ENCODE measurements at places on chromosomes 12 and 14.

DNA sequence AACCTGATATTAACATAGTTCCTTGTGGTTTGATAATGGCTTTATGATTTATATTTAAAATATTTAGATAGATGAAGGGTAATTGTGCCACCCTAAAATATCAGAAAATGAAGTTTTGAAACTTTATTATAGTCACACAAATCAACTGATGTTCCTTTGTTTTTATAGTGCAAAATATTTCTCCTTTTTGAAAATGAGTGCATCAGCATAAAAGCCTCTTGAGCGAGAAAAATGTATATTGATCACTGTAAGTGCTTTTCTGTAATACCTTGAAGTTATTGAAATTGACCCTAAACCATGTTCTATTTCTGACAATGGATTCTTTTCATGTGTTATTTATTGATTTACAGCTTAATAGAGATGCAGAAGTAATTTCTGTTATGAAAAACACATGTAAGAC, 35.0 kb downstream of the LRFN5 start:
- H3K4me3 ChIP-seq: no peak overlapping the region
- no peak for DNase-seq
- no peak overlapping the region for H3K27ac ChIP-seq
- H3K27me3 ChIP-seq: no peaks in the 10 kb centered on the region
- H3K36me3 ChIP-seq: no peaks in the 10 kb centered on the region
- H3K4me1 ChIP-seq: peaks cover 20% of the 10 kb centered on the region

- peaks cover 2% of the 10 kb centered on the region for H3K4me1 ChIP-seq
- no peak for DNase-seq
- H3K4me3 ChIP-seq: no peak overlapping the region
- peaks cover 14% of the 10 kb centered on the region for H3K27me3 ChIP-seq
- no peaks in the 10 kb centered on the region for H3K36me3 ChIP-seq
These were observed 96.1 kb upstream of the DIO3 start for GRCh38 chr14:101464984-101465794.

DNA sequence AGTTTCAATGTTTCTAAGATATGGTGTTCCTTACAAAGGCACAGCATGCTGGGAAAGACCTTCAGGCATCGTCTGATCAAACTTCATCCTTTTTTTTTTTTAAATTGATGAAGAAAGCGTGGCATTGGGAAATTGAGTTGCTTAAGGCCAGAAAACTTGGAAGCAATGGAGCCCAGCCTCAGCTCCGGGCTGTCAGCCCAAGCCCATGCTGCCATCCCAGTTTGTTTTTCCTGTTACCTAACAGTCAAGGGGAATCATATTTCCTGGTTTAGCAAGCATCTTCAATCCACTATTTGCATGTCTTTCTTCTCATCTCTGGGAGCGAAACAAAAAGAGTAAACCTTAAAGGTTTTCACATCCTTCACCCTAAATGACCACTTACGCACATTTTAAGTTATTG, 200.2 kb downstream of the CHST11 start:
- H3K4me3 ChIP-seq: no peak overlapping the region
- no peaks in the 10 kb centered on the region for H3K4me1 ChIP-seq
- peaks cover 93% of the 10 kb centered on the region for H3K27me3 ChIP-seq
- no peak overlapping the region for H3K27ac ChIP-seq
- no peaks in the 10 kb centered on the region for H3K36me3 ChIP-seq
- no peak for DNase-seq

DNA sequence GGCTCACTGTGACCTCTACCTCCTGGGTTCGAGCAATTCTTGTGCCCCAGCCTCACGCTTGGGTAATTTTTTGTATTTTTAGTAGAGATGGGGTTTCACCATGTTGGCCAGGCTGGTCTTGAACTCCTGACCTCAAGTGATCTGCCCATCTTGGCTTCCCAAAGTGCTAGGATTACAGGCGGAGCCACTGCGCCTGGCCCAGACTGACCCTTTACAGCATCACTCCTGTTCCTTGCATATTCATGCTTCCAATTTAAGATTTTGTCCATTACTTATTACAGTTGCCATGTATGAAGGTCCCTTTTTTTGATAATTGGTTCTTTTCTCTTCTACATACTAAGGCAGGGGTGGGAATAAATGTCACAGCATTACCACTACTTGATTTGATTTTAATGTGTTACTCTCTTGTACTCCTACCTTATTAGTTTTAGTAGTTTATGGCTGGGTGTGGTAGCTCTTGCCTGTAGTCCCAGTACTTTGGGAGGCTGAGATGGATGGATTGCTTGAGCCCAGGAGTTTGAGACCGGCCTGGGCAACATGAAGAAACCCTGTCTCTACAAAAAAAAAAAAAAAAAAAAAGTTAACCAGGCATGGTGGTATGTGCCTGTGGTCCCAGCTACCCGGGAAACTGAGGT, 46.9 kb downstream of the ADIPOR2 start:
- H3K27me3 ChIP-seq: no peaks in the 10 kb centered on the region
- H3K4me3 ChIP-seq: no peak overlapping the region
- no peak for DNase-seq
- H3K36me3 ChIP-seq: peaks cover 8% of the 10 kb centered on the region
- H3K4me1 ChIP-seq: peaks cover 63% of the 10 kb centered on the region

DNA sequence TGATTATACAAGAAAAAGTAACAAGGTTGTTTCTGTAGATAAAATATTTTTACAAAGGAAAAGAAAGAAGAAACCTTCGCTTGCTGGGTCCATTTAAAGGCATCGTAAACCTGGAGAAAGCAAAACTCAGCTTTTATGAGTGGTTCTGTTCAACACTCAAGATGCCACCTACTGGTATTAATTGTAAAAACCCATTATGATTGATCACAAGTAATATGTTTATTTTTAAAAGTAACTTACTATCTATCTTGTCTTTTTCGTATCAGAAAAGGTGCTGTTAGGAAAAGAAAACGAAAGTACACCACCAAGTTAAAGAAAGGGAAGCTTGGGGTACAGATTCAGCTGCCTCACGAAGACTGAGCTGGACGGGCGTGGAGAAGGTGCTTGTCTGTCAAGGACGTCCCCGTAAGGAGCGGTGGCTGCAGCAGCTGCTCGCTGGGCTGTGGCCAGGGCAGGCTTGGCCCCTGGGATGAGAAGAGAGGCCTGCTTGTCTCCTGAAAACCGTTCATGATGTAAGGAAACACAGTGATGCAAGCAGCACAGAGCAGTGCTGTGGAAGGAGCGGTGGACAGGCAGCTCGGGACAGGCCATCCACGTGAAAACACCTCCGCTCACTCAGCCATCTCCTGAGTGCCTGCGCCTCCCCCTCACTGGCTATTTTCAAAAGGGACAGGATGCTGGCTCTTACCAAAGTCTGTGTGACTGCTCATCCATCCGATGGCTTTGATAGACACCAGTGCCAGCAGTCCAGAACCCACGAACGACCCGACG, 25.0 kb downstream of the SLC15A4 start:
- no peak overlapping the region for H3K4me3 ChIP-seq
- H3K4me1 ChIP-seq: no peaks in the 10 kb centered on the region
- H3K27ac ChIP-seq: no peak overlapping the region
- DNase-seq: no peak

DNA sequence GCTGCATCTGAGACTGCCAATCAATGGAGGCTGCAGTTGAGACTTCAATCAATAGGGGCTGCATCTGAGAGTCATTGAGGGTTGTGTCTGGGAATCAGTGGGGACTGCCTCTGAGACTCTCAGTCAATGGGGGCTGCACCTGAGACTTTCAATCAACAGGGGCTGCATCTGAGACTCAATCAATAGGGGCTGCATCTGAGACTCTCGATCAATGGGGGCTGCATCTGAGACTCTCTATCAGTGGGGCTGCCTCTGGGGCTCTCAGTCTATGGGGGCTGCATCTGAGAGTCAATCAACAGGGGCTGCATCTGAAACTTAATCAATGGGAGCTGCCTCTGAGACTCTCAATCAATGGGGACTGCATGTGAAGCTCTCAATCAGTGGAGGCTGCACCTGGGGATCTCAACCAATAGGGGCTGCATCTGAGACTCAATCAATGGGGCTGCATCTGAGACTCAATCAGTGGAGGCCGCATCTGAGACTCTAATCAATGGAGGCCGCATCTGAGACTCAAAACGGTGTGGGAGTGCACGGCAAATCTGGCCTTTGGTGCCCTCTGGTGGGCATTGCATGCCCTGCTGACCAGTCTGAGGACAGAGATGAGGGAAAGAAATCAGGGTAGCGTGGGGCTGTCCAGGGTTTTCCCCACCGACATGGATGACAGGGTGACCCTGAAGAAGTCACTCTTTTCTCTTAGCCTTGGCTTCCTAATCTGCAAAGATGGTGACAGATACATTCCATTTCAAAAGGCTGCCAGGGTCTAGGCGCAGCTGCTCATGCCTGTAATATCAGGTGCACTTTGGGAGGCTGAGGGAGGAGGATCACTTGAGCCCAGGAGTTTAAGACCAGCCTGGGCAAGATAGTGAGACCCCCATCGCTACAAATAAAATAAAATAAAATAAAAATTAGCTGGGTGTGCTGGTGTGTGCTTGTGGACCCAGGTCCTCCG, 41.3 kb upstream of the EIF5 start:
- H3K36me3 ChIP-seq: no peaks in the 10 kb centered on the region
- H3K4me1 ChIP-seq: no peaks in the 10 kb centered on the region
- H3K27me3 ChIP-seq: peaks cover 34% of the 10 kb centered on the region
- H3K27ac ChIP-seq: no peak overlapping the region
- no peak overlapping the region for H3K4me3 ChIP-seq

GRCh38 chr14:51219473-51220448, 20.3 kb upstream of the TMX1 start:
- H3K27me3 ChIP-seq: no peaks in the 10 kb centered on the region
- peaks cover 4% of the 10 kb centered on the region for H3K36me3 ChIP-seq
- no peaks in the 10 kb centered on the region for H3K4me1 ChIP-seq
- DNase-seq: no peak
- H3K4me3 ChIP-seq: no peak overlapping the region

DNA sequence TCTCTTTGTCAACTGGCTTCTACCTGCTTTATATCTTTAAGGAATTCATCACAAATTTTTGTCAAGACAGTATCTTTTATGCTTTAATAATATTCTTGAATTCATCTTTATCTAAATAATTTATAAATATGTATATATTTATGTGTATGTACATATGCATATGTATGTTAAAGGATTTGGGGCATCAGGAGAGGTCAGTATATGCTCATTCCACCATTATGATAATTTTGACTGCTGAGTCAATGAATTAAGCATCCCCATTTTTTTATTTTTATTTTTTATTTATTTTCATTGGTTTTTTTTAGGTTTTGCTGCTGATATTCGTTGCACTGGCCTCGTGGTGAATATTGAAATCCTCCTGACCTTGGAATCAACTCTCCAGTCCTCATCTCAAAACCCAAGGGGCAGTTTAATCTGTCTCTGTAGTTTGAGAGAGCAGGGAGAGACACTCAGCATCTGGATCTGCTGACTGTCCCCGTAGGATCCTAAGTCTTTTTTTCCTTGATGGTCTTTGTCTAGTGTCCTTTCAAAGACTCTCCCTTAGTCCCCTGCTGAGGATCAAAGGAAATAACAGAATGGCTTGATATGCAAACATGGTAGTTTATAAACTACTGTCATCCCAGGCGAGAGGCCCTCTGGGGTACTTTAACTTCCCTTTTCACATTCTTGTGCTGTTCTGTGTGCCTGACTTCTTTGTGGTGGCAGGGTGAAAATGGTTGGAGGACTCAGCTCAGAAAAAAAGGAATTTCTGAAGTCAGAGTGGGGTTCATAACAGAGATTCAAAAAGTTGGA, 218.7 kb downstream of the DIO2 start:
- H3K27ac ChIP-seq: peak overlapping the region; percentile 47
- H3K4me1 ChIP-seq: peaks cover 6% of the 10 kb centered on the region
- DNase-seq: no peak
- H3K27me3 ChIP-seq: peaks cover 22% of the 10 kb centered on the region
- H3K4me3 ChIP-seq: no peak overlapping the region

GRCh38 chr12:42760550-42760949, 171.0 kb upstream of the PRICKLE1 start:
- no peaks in the 10 kb centered on the region for H3K27me3 ChIP-seq
- H3K4me3 ChIP-seq: no peak overlapping the region

GRCh38 chr12:27800819-27801218, 20.8 kb upstream of the MANSC4 start:
- no peaks in the 10 kb centered on the region for H3K4me1 ChIP-seq
- no peak overlapping the region for H3K4me3 ChIP-seq
- peaks cover 23% of the 10 kb centered on the region for H3K36me3 ChIP-seq
- H3K27ac ChIP-seq: no peak overlapping the region
- H3K27me3 ChIP-seq: no peaks in the 10 kb centered on the region
- DNase-seq: no peak

- H3K36me3 ChIP-seq: peaks cover 14% of the 10 kb centered on the region
- peaks cover 6% of the 10 kb centered on the region for H3K4me1 ChIP-seq
- H3K27me3 ChIP-seq: no peaks in the 10 kb centered on the region
- no peak overlapping the region for H3K4me3 ChIP-seq
These were observed 17.7 kb downstream of the DNAL1 start for GRCh38 chr14:73662487-73662943.

- H3K27me3 ChIP-seq: no peaks in the 10 kb centered on the region
- H3K27ac ChIP-seq: no peak overlapping the region
- DNase-seq: no peak
- no peak overlapping the region for H3K4me3 ChIP-seq
- peaks cover 38% of the 10 kb centered on the region for H3K36me3 ChIP-seq
These were observed 29.3 kb upstream of the EAPP start for GRCh38 chr14:34568803-34569202.

DNA sequence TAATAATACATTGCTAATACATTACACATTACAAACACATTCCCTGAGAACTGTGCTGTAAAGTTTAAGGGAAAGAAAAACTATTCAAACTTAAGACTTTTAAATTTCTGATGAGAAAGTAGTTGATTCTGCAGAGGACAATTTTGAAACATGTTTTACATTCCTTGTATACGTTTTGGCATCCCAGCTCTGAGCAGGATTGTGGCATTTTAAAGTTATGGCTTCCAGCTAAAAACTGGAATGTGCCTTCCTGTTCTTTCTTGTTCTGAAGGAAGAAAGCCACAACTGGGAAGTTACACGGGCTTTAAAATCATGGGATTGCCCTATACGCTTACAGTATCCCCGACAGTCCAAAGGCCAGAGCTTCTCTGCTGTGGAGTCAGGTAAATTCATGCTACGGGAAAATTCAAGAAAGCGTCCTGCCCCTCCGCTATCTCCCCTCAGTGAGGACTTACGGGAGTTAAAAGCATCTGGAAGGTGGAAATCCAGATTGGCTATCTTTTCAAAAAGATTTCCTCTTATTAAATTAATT, 10.8 kb upstream of the KLHL42 start:
- H3K27me3 ChIP-seq: no peaks in the 10 kb centered on the region
- no peak overlapping the region for H3K4me3 ChIP-seq
- peaks cover 26% of the 10 kb centered on the region for H3K4me1 ChIP-seq
- peak overlapping the region; percentile 10 for H3K27ac ChIP-seq

DNA sequence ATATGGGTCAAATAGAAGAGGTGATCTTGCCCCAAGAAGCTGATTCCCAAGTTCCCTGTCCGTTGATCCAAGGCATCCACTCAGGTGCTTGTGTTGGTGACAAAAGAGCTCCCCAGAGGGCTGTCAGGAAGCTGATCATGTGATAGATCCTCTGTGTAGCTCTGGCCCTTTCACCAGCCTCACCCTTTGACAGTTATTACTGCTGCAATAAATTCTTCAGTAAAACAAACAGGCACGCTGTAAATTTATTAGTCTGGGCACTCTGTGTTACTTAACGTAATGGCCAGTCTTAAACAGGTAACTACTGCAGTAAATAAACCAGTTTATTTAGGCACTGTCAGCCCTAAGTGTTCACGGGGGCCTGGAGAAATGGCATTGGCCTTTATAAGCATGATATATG, 473.9 kb downstream of the BCL11B start:
- H3K4me1 ChIP-seq: peaks cover 13% of the 10 kb centered on the region
- H3K36me3 ChIP-seq: peaks cover 6% of the 10 kb centered on the region
- no peaks in the 10 kb centered on the region for H3K27me3 ChIP-seq
- no peak for DNase-seq
- H3K4me3 ChIP-seq: no peak overlapping the region

GRCh38 chr14:69985463-69985862, 106.2 kb downstream of the SMOC1 start:
- H3K4me1 ChIP-seq: peaks cover 5% of the 10 kb centered on the region
- H3K27me3 ChIP-seq: peaks cover 33% of the 10 kb centered on the region
- H3K36me3 ChIP-seq: no peaks in the 10 kb centered on the region
- no peak overlapping the region for H3K27ac ChIP-seq
- DNase-seq: no peak
- H3K4me3 ChIP-seq: no peak overlapping the region

Measured in mesothelial cell of epicardium (in vitro differentiated cells).